Right kidney (tissue), 9 donors: ENCODE measurements at places on chromosomes 12 and 14.

DNA sequence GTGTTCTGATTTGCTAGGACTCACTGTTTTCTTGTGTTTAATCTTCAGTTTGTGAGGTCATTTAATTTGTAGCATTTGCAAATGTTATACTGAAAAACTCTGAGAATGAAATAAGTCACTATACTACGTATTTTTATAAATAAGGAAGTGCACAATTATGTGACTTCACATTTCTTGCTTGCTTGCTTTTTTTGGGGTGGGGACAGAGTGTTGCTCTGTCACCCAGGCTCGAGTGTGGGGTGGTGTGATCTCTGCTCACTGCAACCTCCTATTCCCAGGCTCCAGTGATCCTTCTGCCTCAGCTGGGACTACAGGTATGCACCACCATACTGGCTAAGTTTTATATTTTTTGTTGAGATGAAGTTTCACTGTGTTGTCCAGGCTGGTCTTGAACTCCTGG, 32.7 kb downstream of the RBM25 start:
- no peak for DNase-seq

GRCh38 chr14:55927028-55927427, 191.2 kb upstream of the PELI2 start:
- no peak for DNase-seq

GRCh38 chr12:26143291-26143690, 18.5 kb upstream of the BHLHE41 start:
- no peak for DNase-seq

DNA sequence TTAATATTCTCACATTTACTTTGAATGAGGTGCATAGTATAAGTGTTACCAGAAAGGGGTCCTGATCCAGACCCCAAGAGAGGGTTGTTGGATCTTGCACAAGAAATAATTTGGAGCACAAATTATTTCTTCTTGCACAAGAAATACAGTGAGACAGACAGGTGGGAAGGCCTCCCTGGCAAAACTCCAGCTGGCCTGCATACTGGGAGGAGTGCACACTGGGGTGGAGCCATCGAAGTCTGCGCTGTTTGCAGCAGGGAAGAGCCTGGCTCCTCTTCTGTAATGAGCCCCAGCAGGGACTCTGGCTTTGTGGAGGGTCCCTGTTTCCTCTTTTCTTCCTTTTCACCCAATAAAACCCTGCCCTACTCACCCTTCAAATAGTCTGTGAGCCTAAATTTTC, 141.6 kb downstream of the GLT1D1 start:
- DNase-seq: no peak

GRCh38 chr14:59511916-59512575, 27.7 kb downstream of the JKAMP start:
- DNase-seq: peak; percentile 21

- no peak for DNase-seq
Measured at GRCh38 chr14:102883089-102883541, 39.3 kb upstream of the AMN start.

GRCh38 chr12:13044906-13045299, 722 bp downstream of the FAM234B start:
- DNase-seq: no peak

GRCh38 chr12:131250028-131250950, 296.6 kb downstream of the ADGRD1 start:
- DNase-seq: no peak

- DNase-seq: no peak
Measured at GRCh38 chr12:98483621-98484503, 31.5 kb upstream of the TMPO start.

DNA sequence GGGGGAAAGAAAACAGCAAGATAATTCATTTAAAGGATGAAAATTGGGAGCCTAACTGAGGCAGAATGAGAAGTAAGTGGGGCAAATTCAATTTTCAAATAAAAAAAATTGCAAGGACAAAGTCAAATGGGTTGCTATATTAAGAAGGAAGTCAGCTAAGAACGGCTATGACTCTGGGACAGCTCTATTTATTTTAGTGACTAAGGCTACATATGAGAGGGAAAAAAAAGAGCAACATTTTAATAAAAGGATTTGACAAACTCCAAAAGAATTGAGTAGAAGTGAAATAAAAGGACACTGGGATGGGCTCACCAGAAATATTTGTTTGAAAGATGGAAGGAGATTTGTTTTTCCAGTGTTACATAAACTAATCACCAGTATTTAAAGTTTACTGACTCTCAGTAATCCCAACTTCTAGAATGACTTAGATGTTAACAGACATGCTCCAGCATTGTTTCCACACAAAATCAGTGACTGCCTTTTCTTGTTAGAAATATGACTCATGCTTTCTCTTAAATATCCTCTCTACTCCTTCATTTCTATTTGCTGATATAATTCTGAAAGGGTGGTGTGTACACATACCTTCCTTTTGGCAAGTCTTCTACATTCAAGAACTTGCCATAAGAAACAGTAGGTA, 198.5 kb downstream of the SLC25A21 start:
- DNase-seq: no peak

DNA sequence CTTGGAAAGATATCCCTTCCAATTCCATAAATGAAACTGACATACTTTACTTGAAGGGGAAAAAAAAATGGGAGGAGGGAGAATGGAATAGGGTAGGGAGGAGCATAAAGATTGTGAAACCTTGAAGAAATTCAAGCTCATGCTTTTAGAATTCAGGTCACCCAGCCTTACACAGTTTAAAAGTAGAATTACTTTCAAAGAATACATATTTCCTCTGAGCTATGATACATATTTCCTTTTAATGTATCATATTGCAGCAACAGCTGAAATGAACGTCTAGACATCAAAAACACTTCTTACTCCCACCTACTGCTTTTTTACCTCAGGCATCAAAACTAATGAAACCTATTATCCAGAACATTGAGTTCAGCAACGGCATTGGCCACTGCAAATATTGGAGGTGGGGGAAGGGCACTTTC, 156.0 kb downstream of the MED13L start:
- no peak for DNase-seq

DNA sequence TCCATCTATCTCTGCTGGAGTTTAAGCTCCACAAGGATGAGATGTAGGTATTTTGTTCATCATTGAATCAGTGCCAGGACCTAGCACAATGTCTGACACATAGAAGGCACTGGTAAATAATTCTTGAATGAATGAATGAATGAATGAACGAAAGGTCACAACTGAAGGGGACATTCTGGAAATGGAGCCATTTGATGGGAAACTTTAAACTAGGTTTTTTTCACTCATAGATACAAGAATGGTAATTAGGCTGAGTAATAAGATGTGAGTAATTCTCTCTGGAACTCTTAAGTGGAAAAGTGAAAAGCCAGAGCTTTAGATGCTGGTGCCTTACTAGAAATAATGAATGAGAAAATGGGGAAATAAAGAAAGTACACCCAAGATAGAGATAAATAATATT, 44.3 kb downstream of the SCN8A start:
- DNase-seq: no peak

- DNase-seq: no peak
Measured at GRCh38 chr14:54440476-54440872, 700 bp downstream of the CNIH1 start.

DNA sequence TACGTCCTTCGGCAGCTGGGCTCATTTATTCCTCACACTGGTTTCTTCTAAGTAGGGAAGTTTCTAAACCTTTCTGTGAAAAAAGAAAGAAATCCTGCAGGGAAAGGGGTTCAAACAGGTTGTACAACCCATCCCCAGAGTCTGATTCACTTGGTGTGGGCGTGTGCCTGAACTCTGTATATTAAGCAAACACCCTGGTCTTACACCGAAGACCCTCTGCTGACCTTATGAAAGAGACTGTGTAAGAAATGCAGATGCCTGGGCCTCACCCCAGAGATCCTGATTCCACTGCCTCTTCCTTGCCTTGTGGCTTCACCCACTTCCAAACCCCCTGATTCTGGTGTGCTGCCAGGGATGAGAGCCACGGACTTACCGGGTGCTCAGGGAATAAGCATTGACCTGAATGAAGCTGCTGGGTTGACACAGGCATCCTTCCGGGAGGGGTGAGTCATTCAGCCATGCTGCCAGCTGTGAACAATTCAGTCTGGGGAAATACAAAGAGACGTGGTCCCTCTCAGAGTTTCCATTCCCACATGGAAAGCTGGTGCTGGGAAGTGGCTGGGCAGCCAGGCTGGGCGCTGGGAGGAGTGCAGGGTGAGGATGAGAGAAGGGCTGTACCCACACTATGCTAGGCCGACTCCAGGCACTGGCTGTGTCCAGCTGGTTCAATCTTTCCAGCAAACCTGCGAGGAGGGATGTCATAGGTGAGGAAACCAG, 26.5 kb upstream of the ACTN1 start:
- DNase-seq: no peak

- no peak for DNase-seq
Measured at GRCh38 chr12:94690198-94690771, 39.9 kb upstream of the TMCC3 start.

DNA sequence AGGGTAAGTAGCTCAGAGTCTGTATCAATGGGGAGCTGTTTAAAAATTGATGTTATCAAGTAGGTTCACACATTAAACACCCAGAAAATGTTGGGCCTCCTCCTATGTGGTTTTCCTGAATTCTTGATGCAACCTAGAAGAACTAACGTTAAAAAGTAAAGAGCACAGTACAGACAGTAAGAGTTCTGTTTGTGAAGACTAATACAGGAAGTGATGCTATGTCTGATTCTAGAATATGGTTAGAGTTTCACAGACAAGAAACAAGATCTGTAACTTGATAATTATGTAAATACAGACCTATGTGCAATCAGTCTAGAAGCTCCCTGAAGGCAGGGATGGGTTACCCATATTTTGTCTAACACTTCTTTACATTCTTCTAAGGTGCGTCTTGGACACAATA, 214.9 kb upstream of the BTG1 start:
- DNase-seq: no peak

- DNase-seq: no peak
Measured at GRCh38 chr14:103348154-103348553, 14.1 kb downstream of the EIF5 start.

GRCh38 chr12:117685110-117685926, 283.5 kb downstream of the KSR2 start:
- peak; percentile 17 for DNase-seq

DNA sequence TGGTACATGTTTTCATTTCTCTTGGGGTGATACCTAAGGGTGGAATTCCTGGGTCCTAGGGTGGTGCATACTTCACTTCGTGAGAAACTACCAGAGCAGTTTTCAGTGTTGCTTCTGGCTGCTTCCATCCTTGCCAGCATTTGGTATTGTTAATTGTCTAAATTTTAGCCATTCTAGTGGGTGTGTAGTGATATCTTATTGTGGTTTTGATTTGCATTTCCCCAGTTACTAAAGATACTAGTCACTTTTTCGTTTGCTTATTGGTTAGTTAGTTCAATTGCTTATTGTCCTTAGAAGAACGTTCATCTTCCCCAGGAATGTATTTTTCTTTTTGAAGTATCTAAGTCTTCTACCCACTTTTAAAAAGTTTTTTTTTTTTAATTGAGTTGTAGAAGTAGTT, 80.2 kb downstream of the ERC1 start:
- DNase-seq: no peak

DNA sequence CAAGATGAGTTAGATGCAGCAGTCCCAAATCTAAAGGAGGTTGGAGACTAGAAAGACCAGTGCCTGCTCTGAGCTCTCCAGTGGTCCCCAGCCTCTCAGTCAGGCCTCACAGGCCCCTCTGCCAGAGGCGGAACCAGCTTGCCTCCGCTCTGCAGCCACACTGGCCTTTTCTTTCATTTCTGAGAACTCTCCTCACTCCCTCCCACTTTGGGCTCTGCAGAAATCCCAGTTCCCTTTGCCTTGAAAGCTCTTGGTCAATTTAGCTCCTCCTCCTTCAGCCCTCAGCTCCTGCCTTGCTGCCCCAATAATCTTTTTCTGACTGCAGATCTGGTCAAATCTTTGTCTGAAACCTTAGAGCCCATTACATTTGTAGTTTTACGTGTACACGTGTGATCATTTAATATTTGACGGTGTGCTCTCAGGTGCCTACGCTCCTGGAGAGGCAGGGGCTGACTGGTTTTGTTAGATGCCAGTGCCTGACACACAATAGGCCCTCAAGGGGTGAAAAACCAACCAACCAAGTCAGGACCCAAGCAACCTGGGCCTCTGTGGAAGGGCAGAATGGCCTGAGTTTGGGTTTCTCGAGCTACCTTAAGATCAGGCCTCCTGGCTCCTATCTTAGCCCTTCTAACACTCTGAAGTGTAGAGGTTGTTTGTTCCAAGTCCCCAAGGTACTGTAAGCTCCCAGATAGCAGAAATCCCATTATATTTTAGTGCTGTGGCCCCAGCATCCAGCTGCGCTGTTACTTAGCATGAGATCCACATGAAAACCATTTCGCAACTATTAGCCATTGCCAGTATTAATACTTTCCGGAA, 1.1 kb upstream of the NUDT4 start:
- DNase-seq: peak; percentile 62

DNA sequence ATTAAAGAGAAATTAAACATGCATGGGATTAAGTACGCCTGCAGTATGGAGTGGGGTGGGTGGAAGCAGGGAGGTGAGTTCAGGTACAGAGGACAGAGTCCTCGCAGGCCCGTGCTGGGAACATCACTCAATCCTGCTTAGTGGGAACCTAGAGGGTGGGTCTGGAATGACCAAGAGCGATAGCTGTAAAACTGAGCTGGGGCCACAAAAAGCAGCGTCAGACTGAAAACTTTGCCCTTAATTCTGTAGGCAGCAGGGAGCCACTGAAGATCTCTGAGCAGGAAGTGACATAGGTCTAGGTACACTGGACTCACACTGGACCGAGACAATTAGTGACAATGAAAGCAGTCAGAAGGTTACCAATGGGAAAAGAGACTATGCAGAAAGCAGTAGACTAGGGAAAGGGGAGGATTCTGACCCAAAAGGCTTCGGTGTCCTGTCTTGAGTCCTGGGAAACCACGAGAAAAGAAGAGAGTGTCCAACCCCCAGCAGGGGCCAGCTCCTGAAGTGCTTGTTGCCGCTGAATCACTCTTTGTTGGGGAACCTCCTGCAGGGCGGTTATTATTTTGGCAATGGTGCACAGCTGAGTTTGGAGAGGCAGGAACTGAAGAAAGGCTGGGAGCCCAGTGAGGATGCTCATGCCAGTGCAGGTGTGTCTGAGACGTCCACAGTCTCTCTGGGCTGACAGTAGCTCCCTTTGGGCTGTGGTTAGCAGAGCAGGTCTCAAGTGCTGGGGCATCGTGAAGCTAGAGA, 97.4 kb downstream of the PLXNC1 start:
- DNase-seq: no peak

DNA sequence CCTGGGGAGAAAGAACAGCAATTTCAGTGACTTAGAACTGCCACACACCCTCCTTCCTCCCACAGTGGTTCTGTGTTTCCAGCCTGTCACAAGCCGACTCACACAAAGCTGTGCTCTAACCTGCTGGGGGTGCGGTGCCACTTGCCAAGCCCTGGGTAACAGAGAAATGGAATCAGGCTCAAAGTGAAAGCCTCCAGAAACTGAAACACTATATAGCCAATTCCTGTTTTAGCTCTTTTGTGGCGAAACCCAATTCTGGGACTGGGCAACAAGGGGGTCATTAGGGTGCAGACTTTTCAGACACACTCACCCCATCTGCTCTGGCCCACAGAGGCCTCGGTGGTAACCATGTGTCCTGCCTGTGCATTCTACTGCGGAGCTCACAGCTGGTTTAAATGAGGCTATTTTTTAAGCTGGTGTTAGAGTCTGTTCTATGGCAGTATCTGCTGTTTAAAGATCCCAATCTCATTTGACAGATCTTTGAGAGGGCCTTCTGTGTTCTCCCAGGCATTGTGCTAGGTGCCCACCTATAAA, 15.2 kb upstream of the ACTR6 start:
- DNase-seq: no peak

GRCh38 chr12:118164798-118165486, 29.0 kb downstream of the PEBP1 start:
- no peak for DNase-seq

- DNase-seq: no peak
Measured at GRCh38 chr14:105947599-105947998, 421.2 kb downstream of the TMEM121 start.
